ENCODE measurements at places on chromosomes 4 and X.

DNA sequence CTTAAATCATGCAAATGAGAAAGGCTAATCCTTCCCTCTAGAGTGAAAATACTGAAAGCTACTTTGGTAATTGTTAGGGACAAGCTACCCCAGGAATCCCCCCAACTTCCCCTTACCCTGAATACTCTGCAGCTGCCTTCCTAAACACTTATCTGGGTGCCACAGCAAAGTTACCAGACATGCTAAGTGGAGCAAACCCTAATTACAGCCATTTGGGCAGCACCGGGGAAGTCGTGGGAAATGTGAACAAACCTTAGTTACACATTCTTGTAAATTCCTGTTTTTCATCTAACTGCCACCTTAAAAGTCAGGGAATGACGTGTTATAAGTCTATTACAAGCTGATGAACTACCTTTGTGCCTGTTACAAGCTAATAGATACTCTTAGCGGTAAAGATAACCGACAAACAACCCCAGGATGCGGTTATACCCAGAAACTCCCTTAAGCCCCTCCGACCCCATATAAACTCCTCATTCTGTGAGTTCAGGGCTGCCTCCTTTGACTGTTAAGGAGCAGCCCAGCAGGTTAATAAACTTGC lies 66.0 kb upstream of the PLAC8 start:
- H3K4me3 ChIP-seq = no peak overlapping the region
- H3K4me1 ChIP-seq = no peaks in the 10 kb centered on the region
- H3K36me3 ChIP-seq = no peaks in the 10 kb centered on the region
- no peak for DNase-seq
- no peak overlapping the region for H3K27ac ChIP-seq

GRCh38 chr4:31307029-31307428 lies 586.9 kb downstream of the PCDH7 start:
- H3K36me3 ChIP-seq = no peaks in the 10 kb centered on the region
- DNase-seq = no peak
- H3K4me1 ChIP-seq = no peaks in the 10 kb centered on the region

DNA sequence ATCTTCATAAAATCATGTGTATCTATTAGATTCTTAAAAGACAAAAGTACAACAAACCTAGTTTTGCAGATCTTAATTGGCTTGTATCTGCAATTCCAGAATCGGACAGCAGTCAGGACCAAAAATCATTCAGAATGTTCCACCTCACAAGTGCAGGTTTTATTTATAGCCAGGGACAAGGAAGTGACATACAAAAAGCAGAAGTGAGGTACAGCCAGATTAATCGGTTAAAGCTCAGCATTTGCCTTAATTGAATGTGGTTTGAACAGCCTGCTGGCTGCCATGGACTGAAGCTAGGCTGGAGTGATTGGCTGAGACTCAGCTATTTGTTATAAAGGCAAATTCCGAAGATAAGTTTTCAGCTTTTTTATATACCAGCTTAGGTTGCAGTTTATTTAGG lies 932.6 kb downstream of the C4orf33 start:
- no peaks in the 10 kb centered on the region for H3K27me3 ChIP-seq
- H3K4me3 ChIP-seq = no peak overlapping the region

- H3K27me3 ChIP-seq = no peaks in the 10 kb centered on the region
- DNase-seq = no peak
- no peaks in the 10 kb centered on the region for H3K4me1 ChIP-seq
- H3K27ac ChIP-seq = no peak overlapping the region
- H3K36me3 ChIP-seq = no peaks in the 10 kb centered on the region
- no peak overlapping the region for H3K4me3 ChIP-seq
These were observed 94.2 kb upstream of the SMIM31 start for GRCh38 chr4:164659765-164660164.

DNA sequence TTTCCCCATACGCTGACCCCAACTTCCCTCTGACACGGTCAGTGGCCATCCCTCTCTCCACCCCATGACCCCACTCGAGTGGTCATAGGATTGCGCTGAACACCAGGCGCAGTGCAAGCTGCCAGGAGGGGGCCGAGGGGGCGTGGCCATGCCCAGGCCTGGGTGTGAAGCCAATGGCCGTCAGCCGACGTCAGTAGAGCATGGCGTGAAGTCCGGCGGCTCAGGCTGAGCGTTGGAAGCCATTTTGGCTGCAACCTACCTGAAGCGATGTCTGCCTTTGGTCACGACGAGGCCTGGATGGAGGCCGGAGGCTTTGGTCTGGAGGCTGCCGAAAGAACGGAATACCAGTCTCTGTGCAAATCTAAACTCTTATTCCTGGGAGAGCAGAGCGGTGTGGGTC lies at the start of gene RAB41:
Gene RAB41, plus strand, starts transcription at position 222 of the 400 bp plus-strand sequence. Its CDS starts 46 bp downstream, at position 268.
- no peaks in the 10 kb centered on the region for H3K36me3 ChIP-seq
- H3K27ac ChIP-seq = no peak within 1 kb of the TSS
- H3K4me3 ChIP-seq = no peak within 1 kb of the TSS
- no peaks in the 10 kb centered on the region for H3K27me3 ChIP-seq
- DNase-seq = no peak

GRCh38 chrX:110665223-110666002 lies 130.2 kb downstream of the CHRDL1 start:
- no peak for DNase-seq
- no peak overlapping the region for H3K4me3 ChIP-seq
- H3K27me3 ChIP-seq = no peaks in the 10 kb centered on the region
- H3K27ac ChIP-seq = no peak overlapping the region
- H3K4me1 ChIP-seq = no peaks in the 10 kb centered on the region
- H3K36me3 ChIP-seq = no peaks in the 10 kb centered on the region

DNA sequence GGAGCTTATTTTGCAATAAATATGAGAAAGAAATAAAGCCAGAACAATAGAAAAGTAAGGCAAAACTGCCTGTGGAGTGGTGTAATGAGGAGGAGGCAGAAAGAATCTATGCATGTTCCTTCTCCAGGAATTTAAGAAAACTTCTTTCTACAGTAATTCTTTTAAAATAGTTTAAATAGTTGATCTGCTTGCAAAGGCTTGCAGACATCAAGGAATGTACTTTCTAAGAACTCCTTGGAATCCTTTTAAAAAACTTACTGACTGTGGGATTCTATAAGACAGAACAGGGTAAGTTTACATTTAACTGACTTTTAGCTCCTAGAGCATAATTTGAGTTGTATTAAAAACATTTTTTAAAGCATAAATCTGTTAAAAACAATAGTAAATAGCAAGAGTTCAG lies 63.2 kb upstream of the ALB start:
- H3K27ac ChIP-seq = no peak overlapping the region
- no peaks in the 10 kb centered on the region for H3K4me1 ChIP-seq
- H3K27me3 ChIP-seq = no peaks in the 10 kb centered on the region

DNA sequence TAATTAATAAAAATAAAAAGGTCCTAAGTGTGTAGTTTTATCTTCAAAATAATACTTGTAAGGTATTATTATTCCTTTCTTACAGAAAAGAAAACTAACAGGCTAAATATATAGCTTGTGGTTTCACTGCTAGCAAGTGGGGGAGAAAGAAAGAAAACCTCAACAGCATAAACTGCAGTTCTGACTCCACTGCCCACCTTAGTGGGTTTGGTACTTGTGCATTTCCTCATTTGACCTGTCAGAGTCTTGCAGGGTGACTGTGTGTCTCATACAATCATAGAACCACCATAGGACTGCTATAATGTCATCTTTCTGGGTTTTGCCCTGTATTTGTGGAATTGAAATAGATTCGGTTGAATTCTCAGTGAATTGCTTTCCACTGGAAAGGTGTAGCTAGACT lies 94.7 kb upstream of the PUDP start:
- H3K4me3 ChIP-seq = no peak overlapping the region
- no peaks in the 10 kb centered on the region for H3K4me1 ChIP-seq
- no peak for DNase-seq
- H3K36me3 ChIP-seq = no peaks in the 10 kb centered on the region
- no peaks in the 10 kb centered on the region for H3K27me3 ChIP-seq

DNA sequence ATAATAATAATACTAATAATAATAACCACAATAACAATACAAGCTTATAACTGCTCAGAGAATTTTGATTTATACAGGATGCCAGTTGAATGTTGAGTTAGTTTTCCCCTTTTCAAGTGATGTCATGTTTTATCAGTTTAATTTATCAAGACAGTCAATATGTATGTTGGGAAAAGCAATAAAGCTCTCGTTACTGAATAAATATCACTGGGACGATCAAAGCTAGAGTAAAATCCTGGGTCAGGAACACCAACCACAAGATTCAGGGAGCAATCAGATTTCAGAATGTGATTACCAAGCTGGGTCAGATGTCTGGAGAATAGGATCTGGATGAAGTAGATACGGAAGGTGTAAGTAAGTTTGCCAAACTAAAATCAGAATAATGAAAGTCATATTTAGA lies 179.6 kb downstream of the GRID2 start:
- no peak for DNase-seq
- H3K27ac ChIP-seq = no peak overlapping the region
- H3K36me3 ChIP-seq = no peaks in the 10 kb centered on the region

GRCh38 chrX:113058634-113059033 lies 218.0 kb upstream of the AMOT start:
- no peak overlapping the region for H3K27ac ChIP-seq
- H3K27me3 ChIP-seq = no peaks in the 10 kb centered on the region
- no peak overlapping the region for H3K4me3 ChIP-seq
- H3K4me1 ChIP-seq = no peaks in the 10 kb centered on the region
- H3K36me3 ChIP-seq = no peaks in the 10 kb centered on the region

GRCh38 chr4:110088670-110089069 lies 109.7 kb downstream of the ELOVL6 start:
- H3K4me3 ChIP-seq = no peak overlapping the region
- no peaks in the 10 kb centered on the region for H3K4me1 ChIP-seq
- DNase-seq = no peak

GRCh38 chr4:119313237-119313636 lies 8.7 kb downstream of the FABP2 start:
- no peak for DNase-seq
- H3K27me3 ChIP-seq = no peaks in the 10 kb centered on the region
- no peak overlapping the region for H3K4me3 ChIP-seq
- H3K4me1 ChIP-seq = no peaks in the 10 kb centered on the region
- H3K27ac ChIP-seq = no peak overlapping the region

- H3K4me3 ChIP-seq = no peak overlapping the region
- no peaks in the 10 kb centered on the region for H3K27me3 ChIP-seq
- no peak overlapping the region for H3K27ac ChIP-seq
- no peaks in the 10 kb centered on the region for H3K4me1 ChIP-seq
- DNase-seq = no peak
- no peaks in the 10 kb centered on the region for H3K36me3 ChIP-seq
These were observed 702.4 kb upstream of the EPHA5 start for GRCh38 chr4:66372706-66373105.

DNA sequence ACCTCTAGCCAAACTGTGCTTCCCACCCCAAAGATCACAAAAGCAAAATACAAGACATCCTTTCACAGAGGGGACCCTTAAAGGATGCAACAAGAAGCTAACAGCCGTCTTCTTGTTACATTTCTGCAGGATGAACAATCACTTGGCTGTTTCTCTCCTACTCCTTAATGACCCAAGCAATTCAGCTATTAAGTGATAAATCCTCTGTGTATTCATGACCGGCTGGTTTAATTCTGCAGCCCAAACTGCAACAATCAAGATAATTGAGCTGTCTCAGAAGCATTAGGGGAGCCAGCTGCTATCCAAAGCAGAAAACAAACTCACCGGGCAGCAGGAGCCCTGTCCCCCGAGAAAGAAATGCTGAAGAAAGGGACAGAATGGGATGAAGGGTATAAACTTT lies 85.9 kb upstream of the ACSL4 start:
- no peaks in the 10 kb centered on the region for H3K4me1 ChIP-seq
- no peak overlapping the region for H3K27ac ChIP-seq
- DNase-seq = no peak
- no peaks in the 10 kb centered on the region for H3K36me3 ChIP-seq
- no peak overlapping the region for H3K4me3 ChIP-seq
- no peaks in the 10 kb centered on the region for H3K27me3 ChIP-seq

GRCh38 chr4:187618701-187619281 lies 376.8 kb upstream of the ZFP42 start:
- DNase-seq = no peak
- no peaks in the 10 kb centered on the region for H3K27me3 ChIP-seq
- no peaks in the 10 kb centered on the region for H3K36me3 ChIP-seq
- no peaks in the 10 kb centered on the region for H3K4me1 ChIP-seq

DNA sequence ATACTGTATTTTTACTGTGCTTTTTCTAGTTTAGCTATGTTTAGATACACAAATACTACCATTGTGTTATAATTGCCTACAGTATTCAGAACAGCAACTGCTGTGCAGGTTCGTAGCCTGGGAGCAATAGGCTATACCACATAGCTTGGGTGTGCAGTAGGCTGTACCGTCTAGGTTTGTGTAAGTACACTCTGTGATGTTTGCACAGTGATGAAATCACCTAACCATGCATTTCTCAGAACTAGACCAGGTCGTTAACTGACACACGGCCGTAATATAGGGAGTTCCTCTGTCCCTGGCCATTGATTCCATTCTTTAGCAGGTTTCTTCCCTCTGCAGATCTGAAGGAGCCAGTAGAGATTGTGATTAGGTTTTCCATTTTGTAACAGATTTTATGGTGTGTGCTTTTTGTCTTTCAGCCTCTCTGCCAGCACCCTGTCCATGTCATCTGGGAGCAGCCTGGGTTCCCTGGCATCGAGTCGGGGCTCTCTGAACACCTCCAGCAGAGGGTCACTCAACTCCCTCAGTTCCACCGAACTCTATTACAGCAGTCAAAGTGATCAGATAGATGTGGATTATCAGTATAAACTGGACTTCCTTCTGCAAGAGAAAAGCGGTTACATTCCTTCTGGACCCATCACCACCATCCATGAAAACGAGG lies 59.5 kb downstream of the CLDN22 start:
- no peak overlapping the region for H3K4me3 ChIP-seq
- no peak overlapping the region for H3K27ac ChIP-seq
- peaks cover 34% of the 10 kb centered on the region for H3K36me3 ChIP-seq
- no peak for DNase-seq

DNA sequence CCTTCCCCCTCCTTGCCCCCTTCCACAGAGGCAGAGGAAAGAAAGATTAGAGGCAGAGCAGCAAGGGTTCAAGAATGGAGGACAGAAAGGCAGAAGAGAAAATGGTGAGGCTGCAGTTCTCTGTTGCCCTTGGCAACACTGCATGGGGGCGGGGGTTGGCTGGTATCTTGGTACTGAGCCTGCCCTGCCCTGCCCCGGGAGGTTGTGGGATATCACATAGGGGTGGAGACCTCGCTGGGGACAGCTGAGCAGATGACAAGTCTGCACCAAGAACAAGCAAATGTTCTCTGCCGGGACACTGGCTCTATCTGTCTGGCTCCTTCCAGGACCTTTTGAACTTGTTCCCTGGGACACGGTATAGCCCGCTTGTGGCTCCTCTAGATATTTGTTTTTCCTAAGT lies 39.8 kb downstream of the NHS start:
- no peaks in the 10 kb centered on the region for H3K36me3 ChIP-seq
- H3K27me3 ChIP-seq = no peaks in the 10 kb centered on the region
- H3K27ac ChIP-seq = peak overlapping the region; percentile 30
- H3K4me3 ChIP-seq = no peak overlapping the region
- H3K4me1 ChIP-seq = peaks cover 31% of the 10 kb centered on the region
- DNase-seq = no peak

- DNase-seq = no peak
- H3K36me3 ChIP-seq = peaks cover 56% of the 10 kb centered on the region
- H3K27me3 ChIP-seq = no peaks in the 10 kb centered on the region
- H3K4me1 ChIP-seq = no peaks in the 10 kb centered on the region
- no peak overlapping the region for H3K27ac ChIP-seq
- no peak overlapping the region for H3K4me3 ChIP-seq
These were observed 56.2 kb downstream of the CDS1 start for GRCh38 chr4:84639145-84639544.

- no peaks in the 10 kb centered on the region for H3K27me3 ChIP-seq
- peak overlapping the region; percentile 45 for H3K27ac ChIP-seq
- H3K36me3 ChIP-seq = no peaks in the 10 kb centered on the region
- no peak for DNase-seq
- H3K4me1 ChIP-seq = peaks cover 77% of the 10 kb centered on the region
These were observed 6.8 kb upstream of the ABLIM2 start for GRCh38 chr4:8165374-8165896.

GRCh38 chr4:153594210-153594609 lies 89.9 kb upstream of the TLR2 start:
- no peak overlapping the region for H3K4me3 ChIP-seq
- no peaks in the 10 kb centered on the region for H3K27me3 ChIP-seq
- no peak overlapping the region for H3K27ac ChIP-seq

Measured in esophagus squamous epithelium (tissue), 5 donors.